ENCODE measurements at places on chromosomes 2 and 18.

DNA sequence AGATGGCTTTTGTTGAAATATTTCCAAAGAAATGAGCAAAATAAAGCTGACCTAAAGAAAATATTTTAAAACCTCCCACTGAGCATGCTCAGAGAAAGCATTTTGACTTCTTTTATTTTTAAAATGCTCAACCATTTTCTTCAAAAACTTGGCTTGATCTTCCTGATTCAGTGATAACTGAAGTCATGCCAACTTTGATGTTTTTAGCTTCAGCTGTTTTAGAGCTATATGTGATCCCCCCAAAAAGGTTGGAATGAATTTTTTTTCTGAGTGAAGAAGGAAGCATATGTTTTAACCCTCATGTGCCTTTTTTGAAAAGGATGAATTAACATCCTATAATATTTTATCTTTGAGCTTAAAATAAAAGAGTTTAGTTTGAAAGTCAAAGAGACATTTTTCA is 612.0 kb downstream of the ARHGAP15 start:
- no peak for DNase-seq

DNA sequence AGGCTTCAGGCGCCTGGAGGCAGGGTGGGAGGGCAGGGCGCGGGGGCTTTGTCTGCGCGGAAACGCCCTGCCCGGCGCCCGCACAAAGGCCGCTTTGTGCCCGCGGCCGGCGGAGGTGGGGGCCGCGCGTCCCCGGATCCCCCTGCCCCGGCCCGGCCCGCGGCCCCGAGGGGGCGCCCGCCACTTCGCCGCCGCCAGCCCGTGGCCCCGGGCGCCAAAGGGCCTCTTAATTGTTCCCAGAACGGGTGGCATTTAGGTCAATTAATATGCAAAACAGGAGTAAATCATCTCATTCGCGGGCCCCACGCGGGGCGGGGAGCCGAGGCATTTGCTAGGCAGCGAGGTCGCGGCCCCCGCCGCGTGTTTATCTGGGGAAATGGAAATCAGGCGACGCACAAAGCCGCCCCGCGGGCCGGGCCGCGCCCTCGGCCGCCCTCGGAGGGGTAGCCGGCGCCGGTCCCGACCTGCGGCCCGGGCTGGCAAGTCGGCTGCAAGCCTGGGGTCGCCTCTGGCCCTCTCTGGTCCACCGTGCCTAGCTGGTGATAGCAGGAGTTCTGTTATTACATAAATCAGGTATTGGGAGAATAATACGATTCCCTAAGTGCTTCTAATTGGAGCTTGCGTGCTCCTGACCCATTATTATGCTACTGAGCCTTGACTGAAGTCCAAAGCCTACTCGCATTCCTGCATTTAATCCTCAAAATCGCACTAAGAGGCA is 148.2 kb upstream of the GLI2 start:
- DNase-seq, result no peak

DNA sequence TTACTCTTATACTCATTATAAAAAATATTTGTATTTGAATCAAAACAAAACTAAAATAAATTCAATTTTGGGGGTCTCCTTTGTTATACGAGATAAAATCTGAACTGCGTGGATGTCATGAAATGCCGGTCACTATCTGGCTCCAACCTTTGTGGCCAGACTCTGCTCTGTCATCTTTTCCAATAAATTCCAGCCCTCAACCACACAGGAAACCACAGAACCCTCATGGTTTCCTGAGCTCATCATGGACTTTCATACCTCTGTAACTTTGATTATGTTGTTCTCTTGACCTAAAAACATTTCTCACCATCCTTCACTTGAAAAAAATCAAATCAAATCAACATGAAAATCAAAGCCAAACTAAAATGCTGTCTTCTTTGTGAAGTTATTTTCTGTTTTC is 724.7 kb downstream of the METTL4 start:
- DNase-seq, result no peak

DNA sequence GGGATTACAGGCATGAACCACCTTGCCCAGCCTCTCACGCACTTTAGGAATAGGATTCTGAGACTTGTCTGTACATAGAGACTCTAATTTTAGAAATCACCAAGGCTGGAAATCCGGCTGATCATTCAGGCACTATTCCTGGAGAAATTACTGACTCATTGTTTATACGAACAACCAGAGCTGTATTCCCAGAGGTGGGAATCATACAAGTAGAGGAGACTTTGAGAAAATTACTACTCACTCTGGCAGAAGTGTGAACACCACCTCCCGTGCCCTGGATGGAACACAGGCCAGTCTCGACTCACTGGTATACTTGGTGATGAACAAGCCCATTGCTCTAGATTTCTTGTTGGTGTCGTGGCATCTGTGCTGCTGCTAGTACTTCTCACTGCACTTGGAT is 5.8 kb upstream of the ADNP2 start:
- no peak for DNase-seq

DNA sequence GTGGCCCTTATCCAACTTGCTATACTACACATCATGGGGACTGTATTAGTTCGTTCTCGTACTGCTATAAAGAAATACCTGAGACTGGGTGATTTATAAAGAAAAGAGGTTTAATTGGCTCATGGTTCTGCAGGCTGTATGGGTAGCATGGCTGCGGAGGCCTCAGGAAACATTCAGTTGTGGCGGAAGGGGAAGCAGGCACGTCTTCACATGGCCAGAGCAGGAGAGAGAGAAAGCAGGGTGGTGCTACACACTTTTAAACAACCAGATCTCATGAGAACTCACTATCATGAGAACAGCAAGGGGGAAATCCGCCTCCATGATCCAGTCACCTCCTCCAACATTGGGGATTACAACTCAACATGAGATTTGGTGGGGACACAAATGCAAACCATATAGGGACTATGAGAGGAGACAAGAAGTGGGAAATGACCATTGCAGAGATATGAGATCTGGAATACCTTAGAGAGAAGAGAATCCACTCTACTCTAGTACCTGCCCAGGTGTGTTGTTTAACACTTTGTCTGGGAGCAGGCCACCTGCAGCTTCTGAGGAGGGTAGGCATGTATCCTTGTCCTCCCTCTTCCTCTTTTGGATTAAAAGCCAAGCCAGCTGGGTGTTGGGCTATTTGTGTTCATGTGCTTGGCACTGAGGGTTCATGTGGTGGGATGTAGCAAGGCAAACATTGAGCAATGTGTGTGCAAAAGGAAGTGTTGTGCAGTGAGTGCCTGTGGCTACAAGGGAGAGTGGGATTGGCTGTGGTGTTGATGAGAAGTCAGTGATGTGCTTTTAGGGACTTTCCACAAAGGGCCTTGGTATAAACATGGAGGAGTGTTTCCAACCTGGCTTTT is 22.8 kb downstream of the TTLL4 start:
- DNase-seq, result no peak

DNA sequence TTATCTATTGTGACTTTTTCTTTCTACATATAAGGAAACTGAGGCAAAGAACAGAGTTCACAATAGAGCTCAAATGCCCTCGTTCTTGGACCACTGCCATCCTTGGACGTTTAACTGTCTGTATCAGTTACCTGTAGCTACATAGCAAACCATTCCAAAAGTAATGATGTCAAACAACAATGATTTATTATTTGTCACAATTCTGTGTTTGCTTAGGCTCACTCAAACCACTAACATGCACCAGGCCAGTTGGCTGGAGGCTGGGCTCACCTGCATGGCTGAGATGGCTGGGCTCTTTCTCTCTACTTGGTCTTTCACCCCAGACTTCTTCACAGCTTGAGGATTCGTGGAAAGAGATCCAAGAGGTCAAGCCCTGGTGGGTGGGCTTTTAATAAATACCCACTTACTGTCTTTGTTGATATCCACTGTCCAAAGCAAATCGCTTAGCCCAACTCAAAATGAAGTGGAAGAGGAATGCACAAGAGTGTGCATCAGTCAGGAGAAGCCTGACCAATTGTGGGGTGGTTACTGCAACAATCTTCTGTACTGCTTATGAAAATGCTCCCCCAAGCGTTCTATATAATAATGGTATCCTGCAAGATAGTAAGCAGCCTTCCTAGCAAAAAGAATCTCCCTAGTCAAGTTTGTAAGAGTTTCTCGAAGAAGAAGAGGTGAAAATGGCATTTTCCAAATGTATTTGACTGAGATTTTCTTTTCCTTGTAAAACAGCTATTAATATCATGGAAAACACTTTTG is 163.5 kb upstream of the NT5C1B start:
- DNase-seq, result peak; percentile 12

- no peak for DNase-seq
Measured at GRCh38 chr2:4914551-4914950, 777.6 kb upstream of the SOX11 start.
